ENCODE measurements at places on chromosomes 13 and 19.

- DNase-seq = no peak
These were observed 4.9 kb upstream of the DMKN start for GRCh38 chr19:35518313-35518712.

DNA sequence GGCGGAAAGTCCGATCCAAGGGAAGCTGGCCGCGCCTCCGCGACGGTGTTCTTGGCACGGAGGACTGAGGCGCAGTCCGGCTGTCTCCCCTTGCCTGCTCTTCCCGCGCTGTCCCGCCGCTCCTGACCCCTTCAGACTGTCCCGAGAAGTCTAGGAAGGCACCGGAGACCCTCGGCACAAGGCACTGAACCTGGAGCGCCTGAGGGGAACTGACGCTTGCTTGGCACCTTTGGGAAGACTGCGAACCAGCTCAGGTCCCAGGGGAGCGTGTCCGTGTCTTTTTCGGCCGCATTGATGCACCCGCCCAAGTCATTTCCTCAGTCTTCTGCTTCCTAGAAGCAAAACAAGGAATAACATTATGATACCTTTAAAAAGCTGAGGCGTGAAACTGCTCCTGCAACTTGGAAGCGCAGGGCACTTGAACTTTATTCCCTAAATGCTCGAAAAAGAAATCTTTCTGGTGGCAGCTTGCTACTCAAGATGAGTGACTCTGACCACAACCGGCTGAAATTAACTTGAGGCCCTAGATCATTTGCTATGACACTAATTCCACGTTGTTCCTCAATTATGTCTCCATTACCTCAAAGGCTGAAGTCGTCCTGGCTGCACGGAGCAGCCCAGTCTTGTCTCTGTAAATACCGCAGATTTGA is 735 bp upstream of the FLT1 start:
- DNase-seq = no peak

GRCh38 chr19:6528544-6529121 is 2.2 kb upstream of the TNFSF9 start:
- no peak for DNase-seq

- peak; percentile 54 for DNase-seq
These were observed 27.5 kb upstream of the TFDP1 start for GRCh38 chr13:113557013-113557412.

GRCh38 chr19:16625163-16625958 is 2.6 kb downstream of the MED26 start:
- no peak for DNase-seq

DNA sequence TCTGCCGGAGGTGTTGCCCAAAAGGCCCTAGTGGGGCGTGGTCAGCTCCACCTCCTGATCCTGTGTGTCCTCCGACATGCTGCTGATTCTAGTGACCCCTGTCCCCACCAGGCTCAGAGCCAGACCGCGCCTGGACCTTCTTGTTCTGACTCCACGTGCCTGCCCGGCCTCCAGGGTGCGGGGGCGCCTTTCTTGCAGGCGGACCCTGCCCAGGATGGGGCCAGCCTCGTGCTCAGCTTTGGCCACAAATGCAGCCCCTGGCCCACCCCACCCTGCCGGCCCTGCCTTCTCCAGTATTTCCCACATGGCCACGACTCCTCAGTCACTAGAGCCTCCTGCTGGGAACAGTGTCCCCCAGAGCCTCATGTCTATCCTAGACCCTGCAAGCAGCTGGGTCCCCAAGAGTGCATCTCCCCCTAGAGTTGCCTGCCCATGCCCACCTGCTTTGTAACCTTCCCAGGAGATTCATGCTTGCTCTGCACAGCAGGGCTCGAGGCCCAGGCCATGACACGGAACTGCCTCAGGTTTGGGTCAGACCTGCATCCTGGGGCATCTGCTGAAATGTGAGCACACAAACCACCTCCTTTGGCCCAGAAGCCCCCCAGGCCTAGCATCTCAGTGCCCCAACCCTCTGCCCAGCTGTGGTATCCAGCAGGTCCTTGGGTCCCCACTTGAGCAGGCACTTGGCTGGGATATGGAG is 27.0 kb downstream of the TMEM161A start:
- no peak for DNase-seq

GRCh38 chr13:98239162-98240076 is 62.4 kb upstream of the RNF113B start:
- no peak for DNase-seq

DNA sequence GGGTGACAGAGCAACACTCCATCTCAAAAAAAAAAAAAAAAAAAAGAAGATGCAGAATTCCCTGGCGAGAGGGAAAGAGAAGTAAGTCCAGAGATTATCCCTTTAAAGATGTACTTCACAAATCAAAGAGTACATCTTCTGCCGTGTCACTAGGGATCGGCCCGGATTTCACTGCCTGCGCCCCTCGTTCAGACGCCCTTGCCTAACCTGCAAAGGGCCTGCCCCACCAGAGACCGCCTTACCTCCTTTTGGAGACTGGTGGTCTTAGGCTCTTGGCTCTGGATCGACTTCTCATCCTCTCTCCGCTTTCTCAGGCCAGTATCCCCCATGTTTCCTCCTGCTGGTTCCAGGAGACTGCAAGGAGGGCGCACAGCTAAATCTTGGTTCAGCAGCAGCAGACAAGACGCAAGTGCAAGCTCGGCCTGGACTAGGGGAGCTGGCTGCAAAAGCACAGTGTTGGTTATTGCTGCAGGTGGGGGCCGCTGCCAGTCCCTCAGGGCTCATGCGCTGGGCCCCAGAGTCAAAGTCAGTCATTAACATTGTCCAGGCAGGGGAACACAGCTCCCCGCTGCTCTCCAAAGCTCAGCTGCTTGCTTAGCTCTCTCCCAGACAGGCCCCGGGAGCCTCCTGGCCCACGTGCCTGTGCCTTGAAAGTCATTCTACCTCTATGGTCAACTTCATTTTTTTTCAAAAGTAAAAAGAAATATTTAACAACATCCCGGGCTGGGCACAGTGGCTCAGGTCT is 1.2 kb downstream of the SLC7A9 start:
- DNase-seq = peak; percentile 67

GRCh38 chr13:83878691-83879430 is 3.4 kb downstream of the SLITRK1 start:
- peak; percentile 72 for DNase-seq

DNA sequence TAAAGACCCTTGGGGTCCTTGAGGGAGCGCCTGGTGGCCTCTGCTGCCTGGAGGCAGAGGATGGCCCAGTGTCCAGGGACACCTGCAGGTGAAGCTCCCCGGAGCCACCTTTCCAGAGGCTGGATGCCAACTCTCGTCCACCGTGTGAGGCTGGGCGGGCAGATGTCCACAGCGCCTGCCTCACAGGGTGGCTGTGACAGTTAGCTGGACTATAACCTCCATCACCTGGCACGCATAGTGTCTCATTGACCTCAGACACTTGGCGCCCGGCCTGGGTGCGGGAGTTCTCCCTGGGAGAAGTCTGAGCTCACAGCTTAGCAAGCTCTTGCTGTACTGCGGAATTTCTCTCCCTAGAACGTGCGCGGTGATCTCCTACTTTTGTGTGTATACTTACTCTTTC is 9.8 kb downstream of the BICRA start:
- DNase-seq = no peak

GRCh38 chr19:55272142-55272541 is 7.8 kb downstream of the HSPBP1 start:
- DNase-seq = no peak

- DNase-seq = peak; percentile 60
These were observed 1.9 kb downstream of the VSTM2B start for GRCh38 chr19:29527500-29528328.

- no peak for DNase-seq
These were observed 26.3 kb downstream of the CNFN start for GRCh38 chr19:42363614-42364346.

GRCh38 chr13:33875618-33876401 is 57.9 kb downstream of the RFC3 start:
- DNase-seq = no peak

GRCh38 chr13:88601949-88602348 is 930.8 kb downstream of the SLITRK5 start:
- no peak for DNase-seq

DNA sequence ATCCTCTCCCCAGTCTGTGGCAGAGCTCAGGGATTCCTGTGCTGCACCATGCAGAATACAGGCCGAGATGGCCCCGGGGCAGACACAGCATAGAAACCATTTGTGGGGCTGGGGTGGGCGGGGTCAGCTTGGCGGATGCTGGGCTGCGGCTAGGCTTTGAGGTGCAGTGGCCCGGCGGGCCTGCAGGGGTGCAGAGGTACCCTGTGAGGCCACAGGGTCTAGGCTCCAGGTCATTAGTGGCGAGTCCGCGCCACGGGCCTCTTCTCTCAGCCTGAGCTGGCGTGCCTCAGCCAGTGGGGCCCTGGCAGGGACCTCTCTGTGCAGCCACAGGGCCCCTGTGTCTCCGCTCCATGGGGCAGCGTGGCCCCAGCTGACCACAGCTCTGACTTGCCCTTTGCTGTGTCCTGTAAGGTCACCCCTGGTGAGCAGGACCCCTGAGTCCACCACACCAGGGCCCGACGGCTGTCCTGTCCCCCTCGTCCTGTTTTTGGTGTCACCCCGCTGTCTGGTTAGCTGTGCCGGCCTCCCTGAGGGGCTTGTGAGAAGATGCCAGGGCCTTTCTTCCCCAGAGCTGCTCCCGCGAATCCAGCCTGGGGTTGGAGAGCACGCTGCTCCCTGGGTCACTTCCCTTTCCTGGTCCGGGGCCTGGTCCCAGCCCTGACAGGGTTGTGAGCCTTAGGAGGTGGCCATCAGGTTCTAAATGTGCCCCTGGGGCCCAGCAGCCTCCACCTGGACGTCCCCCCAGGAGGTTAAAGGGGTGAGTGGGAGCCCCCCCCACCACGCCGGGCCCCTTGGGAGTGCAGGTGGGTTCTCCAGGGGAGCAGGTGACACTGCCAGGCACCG is 12.1 kb downstream of the KDM4B start:
- no peak for DNase-seq

DNA sequence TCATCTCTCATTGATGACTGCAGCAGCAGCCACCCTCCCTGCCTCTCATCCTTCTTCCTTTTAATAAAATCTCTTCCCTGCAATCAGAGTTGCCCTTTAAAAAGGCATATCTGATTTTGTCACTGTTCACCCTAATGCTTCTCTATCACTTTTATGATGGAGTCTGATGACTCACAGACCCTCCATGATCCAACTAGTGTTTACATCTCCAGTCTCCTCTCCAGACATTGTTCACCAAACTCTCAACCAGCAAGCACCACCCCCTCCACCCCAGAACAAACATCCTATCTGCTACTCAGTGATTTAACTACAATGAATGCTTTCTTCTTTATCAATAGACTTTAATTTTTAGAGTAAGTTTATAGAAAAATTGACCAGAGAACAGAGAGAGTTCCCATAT is 59.5 kb downstream of the TNFSF11 start:
- DNase-seq = no peak

- DNase-seq = no peak
These were observed 9.7 kb downstream of the INAFM1 start for GRCh38 chr19:47284324-47284899.

DNA sequence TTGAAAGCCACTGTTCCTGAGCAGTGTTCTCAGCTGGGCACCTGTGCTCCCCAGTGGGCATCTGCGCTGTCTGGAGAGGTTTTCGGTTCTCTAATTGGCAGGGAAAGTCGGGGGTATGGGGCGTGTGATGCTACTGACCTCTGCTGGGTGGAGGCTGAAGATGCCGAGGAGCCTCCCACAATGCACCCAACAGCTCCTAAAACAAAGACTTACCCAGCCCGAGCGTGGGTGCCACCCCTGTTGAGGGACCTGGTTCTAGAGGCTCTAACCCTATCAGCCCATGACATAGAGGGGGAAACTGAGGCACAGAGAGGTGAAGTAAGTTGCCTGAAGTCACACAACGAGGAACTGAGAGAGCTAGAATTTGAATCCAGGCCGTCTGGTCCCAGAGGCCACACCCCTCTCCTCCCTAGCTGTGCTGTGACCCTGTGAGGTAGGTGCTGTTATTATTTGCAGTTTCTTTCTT is 2.3 kb downstream of the SPACA4 start:
- no peak for DNase-seq

GRCh38 chr19:48678201-48678600 is 5.4 kb upstream of the NTN5 start:
- no peak for DNase-seq

GRCh38 chr19:45179892-45180370 is 1.3 kb downstream of the BLOC1S3 start:
- no peak for DNase-seq

- DNase-seq = peak; percentile 99
These were observed 832 bp downstream of the TMEM143 start for GRCh38 chr19:48362716-48363499.

DNA sequence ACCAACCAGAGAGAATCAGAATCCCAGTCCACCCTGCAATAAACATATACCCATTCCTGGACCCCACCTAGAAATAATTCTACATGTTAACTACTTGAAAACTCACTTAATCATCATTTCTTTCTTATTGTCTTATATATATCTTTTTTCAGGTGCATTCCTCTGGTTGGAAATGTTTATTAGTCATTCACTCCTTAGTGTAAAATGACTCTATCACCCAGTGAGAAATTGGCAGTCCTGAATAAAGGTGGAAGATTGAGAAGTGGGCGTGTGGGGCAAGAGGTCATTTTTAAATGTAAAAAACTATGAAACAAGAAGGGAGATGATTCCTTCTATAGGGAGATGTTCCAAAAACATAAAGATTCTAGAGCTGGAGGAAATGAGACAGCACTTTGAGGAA is 101.2 kb upstream of the MBNL2 start:
- no peak for DNase-seq

- DNase-seq = no peak
These were observed 1882.6 kb downstream of the PCDH9 start for GRCh38 chr13:65347420-65348030.

GRCh38 chr13:81480634-81481033 is 1139.7 kb upstream of the SPRY2 start:
- no peak for DNase-seq

- no peak for DNase-seq
These were observed 4.8 kb downstream of the EMP3 start for GRCh38 chr19:48330012-48330681.

DNA sequence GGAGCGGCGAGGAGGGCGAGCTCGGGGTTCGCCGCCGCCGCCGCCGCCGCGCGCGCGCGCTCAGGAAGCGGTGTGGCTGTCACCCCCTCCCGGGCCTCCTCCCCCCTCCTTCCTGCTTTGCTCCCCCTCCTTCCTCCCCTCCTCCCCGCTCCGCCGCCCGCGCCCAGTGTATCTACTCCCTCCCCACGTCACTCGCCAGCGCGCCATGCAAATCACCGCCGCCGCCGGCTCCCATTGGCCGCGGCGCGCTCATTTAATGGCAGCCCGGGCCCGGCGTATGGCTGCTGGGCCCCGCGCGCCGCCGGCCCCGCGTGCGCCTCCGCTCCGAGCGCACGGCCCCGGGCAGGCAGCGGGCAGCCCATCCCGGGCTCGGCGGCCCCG is 335 bp upstream of the SOX1 start:
- DNase-seq = no peak

DNA sequence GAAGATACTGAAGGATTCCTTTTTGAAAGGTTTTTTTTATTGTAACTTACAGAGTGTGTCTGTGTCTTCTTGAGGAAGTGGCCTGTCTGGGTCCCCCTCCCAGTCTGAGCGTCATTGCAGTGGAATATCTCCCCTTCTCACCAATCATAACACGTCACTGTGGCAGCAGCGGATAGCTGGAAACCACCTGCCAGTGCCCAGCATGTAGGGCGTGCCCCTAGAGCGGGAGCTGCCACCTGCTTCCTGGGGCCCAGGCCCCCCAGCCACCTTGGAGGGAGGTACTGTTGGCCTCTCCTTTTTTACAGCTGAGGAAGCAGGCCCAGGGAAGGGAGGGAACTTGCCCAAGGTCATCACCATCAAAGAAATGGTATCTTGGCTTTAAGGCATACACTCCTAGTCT is 4.6 kb upstream of the DNM2 start:
- DNase-seq = no peak

Measured in chondrocyte (in vitro differentiated cells).